ENCODE measurements at places on chromosomes 13 and 19.

DNA sequence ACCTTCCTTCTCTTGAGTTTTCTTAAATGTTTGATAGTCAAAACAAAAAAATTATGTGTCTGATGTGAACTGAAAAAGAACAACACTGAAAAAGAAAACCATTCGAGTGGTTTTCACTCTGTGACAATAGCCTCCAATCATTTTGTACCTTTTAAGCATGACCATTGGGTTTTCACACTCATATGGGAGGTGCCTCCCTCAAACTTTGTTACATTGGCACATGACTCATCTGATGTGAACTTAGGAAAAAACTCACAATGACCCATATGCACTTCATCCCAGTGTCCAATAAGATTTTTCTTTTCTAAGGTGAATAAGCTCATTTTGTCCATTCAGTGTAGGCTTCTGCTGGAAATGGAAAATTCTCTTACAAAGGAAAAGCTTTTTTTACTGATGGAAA lies 66.6 kb upstream of the XPO4 start:
- DNase-seq, result no peak

DNA sequence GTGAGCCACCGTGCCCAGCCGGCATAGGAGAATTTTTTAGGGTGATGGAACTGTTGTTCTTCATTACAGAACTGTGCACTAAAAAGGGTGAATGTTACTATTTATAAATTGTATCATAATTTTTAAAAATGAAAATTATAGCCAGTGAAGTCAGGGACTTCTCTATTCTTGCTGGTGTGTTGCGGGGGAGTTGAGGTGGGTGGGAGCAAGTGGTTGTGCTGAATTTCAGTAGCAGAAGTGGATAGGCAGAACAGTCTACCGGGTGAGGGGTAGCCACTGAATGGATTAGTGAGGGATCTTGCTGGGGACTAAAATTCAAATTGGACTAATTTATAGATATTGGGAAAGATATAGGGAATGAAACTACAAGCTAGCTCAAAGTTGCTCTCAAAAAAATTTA lies 74.0 kb downstream of the CAB39L start:
- DNase-seq, result no peak

DNA sequence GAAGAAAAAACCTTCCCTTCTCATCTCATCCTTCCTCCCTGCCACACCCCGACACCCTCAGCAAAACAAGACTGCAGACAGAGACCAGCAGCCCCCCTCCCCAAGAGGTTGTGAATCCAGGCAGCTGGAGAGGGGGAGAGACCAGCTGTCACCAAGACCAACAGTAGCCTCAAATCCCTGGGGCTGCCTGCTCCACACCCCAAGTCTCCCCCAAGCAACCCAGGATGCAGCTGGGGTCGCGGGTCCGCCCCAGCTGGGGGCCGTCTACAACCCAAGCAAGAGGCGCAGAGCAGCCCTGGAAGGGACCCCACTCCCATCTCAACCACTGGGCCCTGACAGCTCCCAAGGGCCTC lies 7.1 kb downstream of the KLF16 start:
- no peak for DNase-seq

GRCh38 chr13:77456271-77456670 lies 79.2 kb upstream of the SCEL start:
- no peak for DNase-seq

GRCh38 chr13:97221466-97221865 lies 667 bp upstream of the MBNL2 start:
- no peak for DNase-seq

- peak; percentile 28 for DNase-seq
Observed at GRCh38 chr13:59012731-59013130, 1151.0 kb downstream of the DIAPH3 start.

- no peak for DNase-seq
Observed at GRCh38 chr13:37295071-37295470, 189.6 kb upstream of the CSNK1A1L start.

DNA sequence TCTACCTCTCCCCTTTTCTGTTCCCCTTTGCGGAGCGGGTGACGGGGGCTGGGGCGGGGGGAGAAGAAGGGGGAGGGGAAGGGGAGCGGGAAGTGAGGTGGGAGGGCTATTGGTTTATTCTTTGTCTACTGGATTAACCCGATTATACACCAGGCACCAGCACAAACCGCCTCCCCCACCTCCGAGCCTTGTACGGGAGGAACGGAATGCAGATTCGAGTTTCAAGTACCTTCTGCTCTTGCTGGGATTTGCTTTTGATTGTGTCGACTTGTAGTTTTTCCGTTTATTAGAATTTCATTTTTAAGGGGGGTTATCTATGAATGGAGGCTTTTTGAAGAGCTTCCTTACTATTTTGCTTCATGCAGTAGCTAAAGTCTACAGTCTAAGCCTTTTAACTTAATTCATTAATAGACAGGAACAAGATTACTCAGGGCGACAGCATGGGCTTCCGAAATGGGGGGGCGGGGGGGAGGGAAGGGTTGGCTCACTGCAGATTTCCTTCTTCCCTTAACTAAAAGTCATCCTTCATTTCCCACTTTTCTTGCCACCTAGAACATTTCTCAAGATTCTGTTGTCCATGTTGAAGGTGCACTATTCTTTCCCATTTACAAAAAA lies 937 bp upstream of the SPRY2 start:
- no peak for DNase-seq

DNA sequence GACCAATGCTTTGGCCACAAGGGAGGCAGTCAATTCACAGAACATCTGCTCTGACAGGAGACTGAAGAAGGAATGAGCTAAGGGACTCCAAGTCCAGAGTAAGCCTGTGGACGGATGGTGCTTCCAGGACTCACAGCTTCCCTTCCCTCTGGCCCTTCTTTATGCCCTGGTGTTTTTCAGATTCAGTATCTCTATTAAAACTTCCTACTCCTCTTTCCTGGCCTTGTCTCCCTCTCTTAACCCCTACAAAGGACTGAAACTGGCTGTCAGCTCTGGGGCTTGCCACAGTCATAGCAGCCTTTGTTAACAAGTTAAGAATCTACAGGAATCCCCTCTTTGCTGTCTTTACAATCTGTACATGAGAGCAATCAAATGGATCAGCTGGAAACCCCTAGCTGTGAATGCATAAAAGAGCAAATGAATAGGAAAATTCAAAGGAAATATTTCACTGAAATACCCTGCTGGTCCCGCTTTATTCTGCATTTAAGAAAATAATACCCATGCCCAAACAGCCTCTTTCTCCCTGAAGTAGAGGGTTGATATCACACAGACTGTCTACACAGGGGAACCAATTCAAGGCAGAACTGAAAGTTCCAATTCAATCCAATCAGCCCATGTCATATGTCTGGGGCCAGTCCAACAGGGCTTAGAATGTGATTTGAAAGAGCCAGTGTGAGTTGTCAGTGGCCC lies 192.3 kb downstream of the MZT1 start:
- DNase-seq, result no peak

- DNase-seq, result no peak
Observed at GRCh38 chr13:89610331-89610730, 1737.2 kb upstream of the MIR17HG start.

DNA sequence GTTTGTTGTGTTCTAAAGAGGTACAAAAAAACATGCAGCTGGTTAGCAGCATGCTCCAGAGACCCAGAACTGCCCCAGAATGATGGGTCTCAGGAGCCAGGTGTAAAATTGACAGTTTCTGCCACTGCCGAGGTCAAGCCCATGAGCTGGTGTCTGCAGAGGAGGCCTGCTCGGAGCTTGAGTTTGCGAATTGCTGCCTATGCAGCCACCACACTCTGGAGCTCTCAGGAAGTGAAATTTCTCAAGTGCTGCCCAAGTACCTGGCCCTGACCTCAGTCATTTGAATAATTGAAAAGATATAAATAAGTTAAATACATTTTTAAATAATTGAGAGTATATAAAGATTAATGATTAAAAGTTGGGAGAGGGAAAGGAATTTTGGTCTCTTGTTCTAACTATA lies 66.4 kb downstream of the ZAR1L start:
- DNase-seq, result no peak

Measured in NCI-H187 treated with DMSO at 0.1 percent for 48 hours (cell line).